ENCODE measurements at places on chromosomes 6 and 20.

DNA sequence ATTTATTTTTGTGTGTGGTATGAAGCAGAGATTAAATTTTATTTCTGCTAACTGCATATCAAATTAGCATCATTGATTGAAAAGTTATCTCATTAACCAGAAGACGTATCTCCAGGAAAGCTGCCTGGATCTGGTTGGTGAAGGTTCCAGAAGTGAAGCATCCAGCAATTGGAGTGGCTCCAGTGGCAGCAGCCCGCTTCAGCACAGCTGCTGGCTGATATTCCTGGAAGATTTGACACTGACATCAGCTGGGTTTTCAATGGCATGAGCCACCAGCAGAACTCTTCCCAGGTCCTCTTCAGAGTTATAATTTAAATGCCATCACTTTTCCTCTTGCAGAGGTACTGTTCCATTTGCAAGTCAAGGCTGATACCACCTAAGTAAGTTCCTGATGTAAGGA, 363.5 kb downstream of the BCKDHB start:
- DNase-seq = no peak

- peak; percentile 21 for DNase-seq
Measured at GRCh38 chr20:43843096-43843964, 71.3 kb upstream of the TOX2 start.

GRCh38 chr20:41405436-41405835, 38.8 kb upstream of the EMILIN3 start:
- DNase-seq = no peak

GRCh38 chr6:12289365-12289919, 719 bp upstream of the EDN1 start:
- no peak for DNase-seq

DNA sequence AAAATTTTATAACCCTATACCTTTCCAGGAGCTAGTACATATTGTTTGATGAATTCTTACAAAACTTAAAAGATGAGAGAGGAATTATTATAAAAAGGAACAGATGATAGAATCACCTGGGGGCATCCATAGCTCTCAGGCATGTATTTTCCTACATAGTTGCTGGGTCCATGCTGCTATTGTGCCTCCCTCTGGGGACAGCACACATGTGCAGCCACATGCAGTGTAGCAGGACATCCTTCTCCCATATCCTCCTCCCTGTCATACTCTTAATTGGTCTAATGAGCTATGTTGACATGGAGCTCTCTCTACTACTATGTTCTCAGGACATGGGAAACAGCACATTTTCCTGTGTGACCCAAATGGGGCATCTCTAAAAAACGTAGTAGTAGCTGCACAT, 898.2 kb upstream of the MAP3K7 start:
- no peak for DNase-seq

DNA sequence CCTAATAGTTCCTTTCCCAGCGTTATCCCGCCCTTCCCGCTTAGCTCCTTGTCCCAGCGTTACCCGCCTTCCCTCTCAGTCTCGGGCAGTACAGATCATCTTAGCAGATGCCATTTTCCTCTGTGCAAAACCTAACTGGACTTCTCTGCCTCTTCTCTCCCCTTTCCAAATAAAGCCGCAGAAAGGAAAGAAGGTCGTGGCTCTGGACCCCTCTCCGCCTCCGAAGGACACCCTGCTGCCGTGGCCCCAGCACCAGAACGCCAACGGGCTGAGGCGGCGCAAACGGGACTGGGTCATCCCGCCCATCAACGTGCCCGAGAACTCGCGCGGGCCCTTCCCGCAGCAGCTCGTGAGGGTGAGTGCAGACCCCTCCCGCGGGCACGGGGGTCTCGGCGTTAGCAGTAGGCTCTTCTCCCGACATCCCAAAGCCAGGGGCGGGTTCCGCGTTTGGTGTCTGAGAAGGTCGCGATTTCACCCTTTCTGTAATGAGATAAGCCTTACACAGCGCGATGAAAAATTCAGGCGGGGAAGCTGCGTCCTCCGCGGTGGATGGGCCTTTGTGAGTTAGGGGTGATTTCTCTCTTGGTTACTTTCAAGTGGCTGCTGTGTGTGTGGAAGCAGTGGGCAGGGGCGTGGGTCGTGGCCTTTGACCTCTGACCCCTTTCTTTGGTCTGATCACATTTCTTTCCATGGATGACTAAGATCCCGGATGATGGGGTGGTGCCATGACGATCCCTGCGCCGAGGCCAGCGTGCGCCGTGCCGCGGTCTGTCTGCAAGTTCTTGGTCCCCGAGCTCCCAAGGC, 292.7 kb downstream of the TAF4 start:
- no peak for DNase-seq

GRCh38 chr6:149559389-149559788, 6.8 kb upstream of the GINM1 start:
- DNase-seq = no peak

- DNase-seq = no peak
Measured at GRCh38 chr6:149913540-149914240, 9.2 kb downstream of the RAET1G start.

DNA sequence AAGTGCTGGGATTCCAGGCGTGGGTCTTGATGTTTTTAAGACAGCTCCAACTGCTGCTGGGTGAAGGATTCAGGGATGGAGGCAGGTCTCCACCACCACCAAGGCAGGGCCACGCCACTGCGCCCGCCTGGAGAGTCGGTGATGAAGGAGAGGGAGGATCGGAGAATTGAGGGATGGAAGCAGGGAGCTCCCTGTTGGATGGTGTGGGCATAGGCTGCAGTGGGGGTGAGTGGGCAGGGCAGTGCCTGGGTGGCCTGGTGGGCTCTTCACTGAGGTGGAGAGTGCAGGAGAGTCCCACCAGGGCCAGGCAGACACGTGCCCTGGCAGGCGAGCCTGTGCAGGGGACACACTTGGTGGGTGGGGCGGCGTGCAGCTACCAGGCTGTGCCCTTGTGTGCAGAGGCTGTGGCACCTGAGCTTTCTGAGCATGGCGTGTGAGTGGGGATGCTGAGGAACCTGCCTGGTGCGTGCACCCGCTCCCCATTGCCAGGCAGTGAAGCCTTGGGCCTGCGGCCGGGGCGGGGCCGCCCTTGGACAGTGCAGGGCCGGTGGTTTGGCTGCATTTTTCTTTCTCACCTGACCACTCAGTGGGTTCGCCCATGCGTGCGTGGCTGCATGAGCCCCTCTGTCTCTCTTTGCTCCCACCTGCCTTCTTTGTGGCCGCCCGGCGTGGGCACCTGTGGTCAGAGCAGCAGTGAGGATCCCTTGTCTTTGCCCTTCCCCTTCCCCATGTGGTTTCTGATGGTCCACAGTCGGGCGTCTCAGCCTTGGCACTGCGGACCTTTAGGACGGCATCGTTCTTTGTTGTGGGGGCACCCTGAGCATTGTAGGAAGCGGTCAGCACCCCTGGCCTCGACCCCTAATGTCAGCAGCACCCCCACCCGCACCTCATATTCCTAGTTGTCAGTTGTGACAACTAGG, 11.3 kb downstream of the RBM38 start:
- no peak for DNase-seq

DNA sequence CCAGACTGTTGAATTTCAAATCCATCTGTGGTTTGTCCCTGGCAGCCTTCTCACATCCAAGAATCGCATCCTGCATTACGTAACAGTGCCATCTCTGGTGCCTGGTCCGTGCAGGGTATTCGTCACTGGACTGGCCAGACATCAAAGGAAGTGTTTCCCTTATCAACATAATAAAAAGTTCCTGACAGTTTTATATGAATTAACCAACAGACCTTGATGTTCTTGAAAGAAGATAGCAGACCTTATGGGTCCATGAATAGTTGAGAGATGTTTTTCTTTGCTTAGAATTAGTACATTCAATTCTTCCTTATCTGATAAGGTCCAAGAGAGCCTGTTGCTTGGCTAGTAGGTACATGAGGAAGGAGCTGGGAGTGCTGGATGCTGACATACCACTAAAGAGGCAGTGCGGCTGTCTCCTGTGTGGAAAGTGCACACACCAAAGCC, 77.6 kb downstream of the PHACTR2 start:
- DNase-seq = no peak

DNA sequence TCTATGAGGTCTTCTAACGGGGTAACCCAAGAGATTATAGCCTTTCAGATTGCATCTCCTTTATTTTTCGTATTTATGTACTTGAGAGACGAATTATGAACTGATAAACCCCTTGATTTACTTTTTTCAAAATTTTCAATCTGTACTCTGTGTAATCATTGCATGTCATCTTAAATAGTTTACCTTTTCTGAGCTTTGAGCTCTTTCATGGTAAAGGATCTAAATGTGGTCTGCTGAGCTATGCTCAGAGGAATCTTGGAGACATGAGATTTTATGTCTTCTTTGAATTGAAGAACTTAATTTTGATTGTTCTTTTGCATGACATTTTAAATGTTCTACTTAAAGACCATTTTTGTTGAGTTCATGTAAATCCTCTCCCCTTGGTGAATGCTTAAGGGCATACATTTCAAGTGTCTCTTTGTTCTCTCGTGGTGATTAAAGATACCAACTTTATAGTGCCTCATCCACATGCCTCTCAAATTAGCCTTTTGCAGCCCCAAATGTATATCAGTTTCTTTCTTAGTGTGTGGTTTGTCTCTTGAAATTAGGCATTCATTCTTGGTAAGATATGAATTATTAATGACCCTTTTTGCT, 116.3 kb upstream of the SCGN start:
- no peak for DNase-seq

DNA sequence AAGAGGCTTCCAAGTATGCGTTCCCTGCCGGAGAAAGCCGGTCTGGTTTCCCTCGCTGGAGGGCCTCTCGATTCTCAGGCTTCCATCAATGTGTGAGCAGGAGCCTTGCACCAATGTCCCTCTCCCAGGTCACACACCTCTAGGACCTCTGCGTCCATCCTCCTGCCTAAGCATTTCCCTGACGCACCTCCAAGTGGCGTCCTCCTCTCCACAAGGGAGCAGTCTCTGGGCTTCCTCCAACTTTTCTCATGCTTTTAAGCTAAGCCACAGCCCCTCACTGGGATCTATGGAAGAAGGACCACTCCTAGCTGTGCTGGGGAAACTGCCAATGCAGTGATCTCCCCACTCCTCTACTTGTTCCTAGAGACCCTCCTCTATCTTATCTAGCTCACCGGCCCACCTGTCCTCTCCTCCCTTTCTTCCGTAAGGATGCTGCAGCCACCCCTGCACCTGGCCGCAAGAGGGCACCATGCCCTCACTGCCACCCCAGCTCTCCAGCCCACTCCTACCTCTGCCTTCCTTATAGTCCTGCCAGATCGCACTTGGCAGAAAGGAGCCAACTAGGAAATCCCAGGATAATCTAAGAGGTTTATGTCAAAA, 258.7 kb downstream of the LRFN2 start:
- peak; percentile 19 for DNase-seq

GRCh38 chr20:8525017-8525343, 392.9 kb downstream of the PLCB1 start:
- DNase-seq = no peak

DNA sequence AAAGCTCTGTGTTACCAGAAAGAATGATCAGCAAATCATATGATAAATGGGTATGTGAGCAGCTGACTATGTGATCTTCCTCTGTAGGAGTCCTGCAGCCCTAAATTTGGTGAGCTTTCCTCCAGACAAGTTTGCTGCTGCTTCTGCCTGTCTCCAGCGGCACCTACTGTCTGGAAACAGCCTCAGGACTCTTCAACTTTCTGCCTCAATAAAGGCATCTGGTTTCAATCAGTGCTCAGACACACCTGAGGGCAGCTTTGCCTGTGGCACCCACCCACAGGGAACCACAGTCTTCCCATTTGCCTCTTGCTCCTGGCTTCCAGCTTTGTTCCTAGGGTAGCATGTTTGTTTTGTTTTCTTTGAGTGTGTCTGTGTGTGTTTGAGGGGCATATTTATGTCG, 727.9 kb upstream of the MAN1A1 start:
- DNase-seq = no peak

DNA sequence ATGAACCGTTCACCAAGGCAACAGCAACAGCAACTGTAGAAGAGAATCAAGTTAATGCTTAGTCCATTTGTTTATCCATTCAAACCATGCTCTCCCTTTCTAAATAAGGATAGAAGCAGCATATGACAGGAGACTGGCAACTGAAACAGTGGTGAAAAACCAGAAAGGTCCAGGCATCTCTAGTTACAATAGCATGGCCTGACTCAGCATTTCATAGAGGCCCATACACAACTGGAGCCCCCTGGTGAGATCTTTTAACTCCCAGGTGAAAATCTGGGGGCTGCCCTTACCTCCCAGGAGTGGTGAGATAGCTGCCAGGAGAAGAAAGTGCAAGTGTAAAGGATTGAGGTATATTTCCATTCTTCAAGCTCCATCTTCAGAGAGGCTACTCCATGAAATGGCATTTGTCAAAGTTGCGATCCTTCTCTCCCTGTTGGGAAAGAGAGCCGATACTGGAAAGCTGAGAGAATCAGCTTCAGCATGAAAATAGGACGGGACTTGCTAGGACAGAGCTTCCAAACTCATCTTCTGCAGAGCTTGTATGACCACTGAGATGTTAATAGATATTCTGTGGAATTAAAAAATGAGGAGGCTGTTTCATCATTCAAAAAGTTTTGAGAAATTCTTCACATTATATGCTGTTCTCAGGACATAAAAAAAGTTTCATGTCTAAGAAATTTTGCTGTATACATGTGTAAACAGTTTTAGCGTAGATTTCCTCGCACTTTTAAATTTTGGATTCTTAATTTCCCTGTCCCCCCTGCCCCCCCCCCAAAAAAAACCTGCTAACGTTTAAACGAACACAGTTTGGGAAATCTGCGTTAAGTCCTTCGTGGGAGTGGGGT, 10.9 kb upstream of the SLC2A12 start:
- DNase-seq = no peak

GRCh38 chr6:55776113-55776512, 99.3 kb downstream of the BMP5 start:
- no peak for DNase-seq

DNA sequence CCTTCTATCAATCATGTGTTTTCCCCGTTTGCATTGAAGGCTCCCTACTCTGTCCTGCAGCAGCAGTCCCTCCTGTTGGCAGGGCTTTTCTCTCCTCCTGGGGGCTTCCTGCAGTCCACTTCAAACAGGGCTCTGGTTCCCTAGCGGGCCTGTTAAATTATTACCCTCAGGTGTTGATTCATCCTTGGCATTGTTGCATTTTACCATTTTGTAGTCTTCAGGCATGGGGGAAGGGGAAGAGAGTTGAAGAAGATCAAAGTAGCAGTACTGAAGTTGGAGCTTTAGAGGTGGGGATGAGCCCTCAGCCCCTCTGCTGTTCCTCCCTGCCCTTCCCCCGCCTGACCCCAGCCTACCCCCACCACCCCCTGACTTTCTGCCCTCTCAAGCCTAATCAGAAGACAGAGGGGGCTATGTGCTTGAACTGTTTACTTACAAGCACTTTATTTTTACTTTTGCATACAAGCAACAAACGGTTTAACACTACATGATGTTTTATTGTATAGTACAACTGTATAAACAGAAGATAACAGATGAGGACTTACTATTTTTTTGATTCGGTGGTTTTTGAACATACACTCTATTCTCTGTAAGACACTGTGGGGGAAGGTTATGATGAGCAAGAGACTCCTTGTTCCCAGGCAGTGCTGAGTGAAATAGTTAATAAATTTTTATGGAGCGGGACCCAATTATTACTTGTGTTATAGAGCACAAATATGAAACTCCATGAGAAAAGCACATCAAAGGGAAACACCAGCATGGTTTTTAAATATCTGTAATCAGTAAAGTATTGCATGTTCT, 169.7 kb downstream of the EYA4 start:
- no peak for DNase-seq

- no peak for DNase-seq
Measured at GRCh38 chr6:126127659-126128058, 141.3 kb downstream of the TRMT11 start.
